ENCODE measurements at places on chromosomes 7 and 10.
A peak's percentile ranks its signal among the peaks of the same experiment; 100 is the strongest.

DNA sequence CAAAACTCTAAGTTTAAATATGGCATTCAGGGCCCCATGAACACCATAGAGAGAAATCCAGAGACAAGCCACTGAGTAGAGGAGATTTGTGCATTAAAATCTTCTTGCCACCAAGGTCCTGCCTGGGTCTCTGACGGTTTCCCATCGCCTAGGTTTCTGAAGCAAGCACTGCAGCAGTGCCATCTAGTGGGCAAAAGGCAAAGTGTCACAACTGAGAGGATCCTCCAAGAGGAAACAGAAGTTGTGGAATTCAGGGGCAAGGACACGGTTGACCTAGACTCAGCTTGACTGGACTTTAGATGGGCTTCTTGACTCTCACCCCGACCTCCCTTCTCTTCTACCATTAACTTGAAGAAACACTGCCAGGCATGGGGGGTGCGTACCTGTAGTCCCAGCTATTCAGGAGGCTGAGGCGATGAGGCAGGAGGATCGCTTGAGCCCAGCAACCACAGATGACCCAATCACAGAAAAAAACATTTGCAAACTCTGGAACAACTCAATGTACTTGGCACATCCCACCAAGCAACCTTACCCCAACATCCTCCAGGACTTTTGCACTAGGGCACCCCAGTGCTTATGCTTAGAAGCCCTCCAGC is 604.1 kb downstream of the GALNT17 start:
- no peak overlapping the region for H3K4me3 ChIP-seq
- no peak overlapping the region for H3K27ac ChIP-seq
- peak; percentile 81 for DNase-seq
- H3K36me3 ChIP-seq, result no peaks in the 10 kb centered on the region

GRCh38 chr7:101121991-101122932 is 4.6 kb upstream of the SERPINE1 start:
- peak; percentile 69 for DNase-seq
- H3K27ac ChIP-seq, result peak overlapping the region; percentile 70
- H3K4me3 ChIP-seq, result peak overlapping the region; percentile 17
- peaks cover 25% of the 10 kb centered on the region for H3K4me1 ChIP-seq
- H3K27me3 ChIP-seq, result no peaks in the 10 kb centered on the region

GRCh38 chr7:70838292-70838907 is 293.5 kb upstream of the GALNT17 start:
- H3K27ac ChIP-seq, result no peak overlapping the region
- H3K27me3 ChIP-seq, result no peaks in the 10 kb centered on the region
- no peak overlapping the region for H3K4me3 ChIP-seq
- DNase-seq, result no peak

DNA sequence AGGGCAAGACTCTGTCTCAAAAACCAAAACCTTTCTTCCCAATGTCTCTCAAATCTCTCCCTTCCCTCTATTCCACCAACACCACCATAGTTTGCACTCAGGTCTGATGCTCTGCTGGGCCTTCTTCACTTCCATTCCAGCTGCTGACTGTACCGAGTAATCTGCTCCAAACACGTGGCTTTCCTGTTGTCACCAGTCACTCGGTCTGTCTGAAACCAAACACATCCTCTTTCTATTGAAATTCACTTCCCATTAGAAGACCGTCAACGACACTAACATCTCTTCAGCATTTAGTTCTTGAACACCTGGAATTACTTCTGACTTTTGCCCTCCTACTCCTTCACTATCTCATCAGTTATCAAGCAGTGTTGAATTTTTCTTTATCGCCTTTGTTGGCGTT is 4.7 kb upstream of the NRF1 start:
- no peaks in the 10 kb centered on the region for H3K4me1 ChIP-seq
- no peak overlapping the region for H3K27ac ChIP-seq
- H3K4me3 ChIP-seq, result no peak overlapping the region
- H3K27me3 ChIP-seq, result no peaks in the 10 kb centered on the region

DNA sequence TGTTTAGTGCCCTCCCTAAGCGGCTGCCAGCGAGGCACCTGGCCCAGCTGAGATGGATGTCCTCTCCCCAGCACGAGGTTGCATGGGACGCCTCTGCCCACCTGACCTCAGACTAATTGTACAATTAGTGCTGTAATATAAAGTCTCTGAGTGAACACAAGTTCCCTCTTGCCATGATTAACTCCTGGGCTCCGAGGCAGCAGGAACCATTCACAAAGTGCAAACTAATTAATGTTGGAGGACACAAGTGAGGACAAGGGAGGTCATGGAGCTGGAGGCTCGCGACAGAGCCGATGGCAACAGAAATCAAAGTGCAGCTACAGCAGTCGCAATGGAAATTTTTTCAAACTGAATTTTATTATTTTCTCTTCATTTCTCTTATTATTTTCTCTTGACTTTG is 156.6 kb upstream of the ADARB2 start:
- no peaks in the 10 kb centered on the region for H3K4me1 ChIP-seq
- H3K36me3 ChIP-seq, result no peaks in the 10 kb centered on the region
- no peaks in the 10 kb centered on the region for H3K27me3 ChIP-seq

DNA sequence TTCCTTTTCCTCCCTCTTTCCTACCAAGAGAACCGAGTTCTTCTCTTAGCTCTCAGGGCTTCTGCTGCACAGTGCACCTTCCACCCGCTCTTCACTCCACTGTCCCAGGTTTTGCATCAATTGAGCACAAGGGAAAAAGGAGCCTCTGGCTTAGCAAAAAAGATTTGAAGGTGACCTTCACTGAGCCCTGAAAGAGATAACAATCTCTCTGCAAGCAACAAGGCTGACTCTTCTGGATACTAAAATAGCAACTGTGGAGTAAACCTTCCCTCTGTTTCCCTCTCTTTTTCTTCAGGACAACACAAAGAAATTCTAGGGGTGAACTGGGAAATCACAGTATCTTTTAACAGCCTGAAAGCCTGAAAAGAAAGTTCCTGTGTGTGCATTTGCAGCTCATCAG is 354.7 kb upstream of the PODXL start:
- no peaks in the 10 kb centered on the region for H3K36me3 ChIP-seq
- no peaks in the 10 kb centered on the region for H3K4me1 ChIP-seq
- no peaks in the 10 kb centered on the region for H3K27me3 ChIP-seq

- DNase-seq, result no peak
- no peak overlapping the region for H3K4me3 ChIP-seq
- no peaks in the 10 kb centered on the region for H3K27me3 ChIP-seq
- H3K4me1 ChIP-seq, result no peaks in the 10 kb centered on the region
Measured at GRCh38 chr10:104293011-104293410, 24.0 kb downstream of the GSTO2 start.

- H3K27ac ChIP-seq, result no peak overlapping the region
- DNase-seq, result no peak
- no peaks in the 10 kb centered on the region for H3K27me3 ChIP-seq
- H3K36me3 ChIP-seq, result peaks cover 98% of the 10 kb centered on the region
- H3K4me1 ChIP-seq, result no peaks in the 10 kb centered on the region
Measured at GRCh38 chr10:119153041-119153440, 12.5 kb downstream of the SFXN4 start.

GRCh38 chr7:42219447-42219846 is 17.6 kb downstream of the GLI3 start:
- no peak overlapping the region for H3K4me3 ChIP-seq
- no peaks in the 10 kb centered on the region for H3K27me3 ChIP-seq
- peak; percentile 19 for DNase-seq
- no peak overlapping the region for H3K27ac ChIP-seq
- H3K36me3 ChIP-seq, result no peaks in the 10 kb centered on the region
- no peaks in the 10 kb centered on the region for H3K4me1 ChIP-seq

GRCh38 chr10:29023678-29024077 is 265.2 kb upstream of the LYZL1 start:
- no peak overlapping the region for H3K4me3 ChIP-seq
- H3K27ac ChIP-seq, result no peak overlapping the region
- H3K4me1 ChIP-seq, result no peaks in the 10 kb centered on the region
- no peaks in the 10 kb centered on the region for H3K27me3 ChIP-seq
- no peaks in the 10 kb centered on the region for H3K36me3 ChIP-seq

GRCh38 chr7:158183431-158183830 is 404.2 kb downstream of the PTPRN2 start:
- no peaks in the 10 kb centered on the region for H3K27me3 ChIP-seq
- H3K27ac ChIP-seq, result no peak overlapping the region
- no peak overlapping the region for H3K4me3 ChIP-seq
- H3K4me1 ChIP-seq, result no peaks in the 10 kb centered on the region
- no peak for DNase-seq
- H3K36me3 ChIP-seq, result no peaks in the 10 kb centered on the region

DNA sequence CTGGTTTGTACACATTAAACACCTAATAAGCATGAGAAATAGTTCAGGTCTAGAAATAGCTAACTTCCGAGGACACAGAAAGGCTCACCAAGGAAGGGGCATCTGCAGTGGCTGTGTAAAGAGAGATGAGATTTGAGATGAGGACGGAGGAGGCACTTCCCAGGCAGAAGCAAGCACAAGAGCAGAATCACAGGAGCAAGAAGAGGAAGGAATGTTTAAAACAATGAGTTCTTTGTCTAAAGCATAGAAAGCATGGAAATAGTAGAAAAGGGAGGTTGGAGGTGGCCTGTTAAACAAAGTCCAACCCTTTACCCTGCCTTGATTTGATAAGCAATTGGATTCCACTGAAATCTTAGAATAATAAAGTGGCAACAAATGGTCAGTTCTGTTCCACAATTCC is 11.6 kb upstream of the PON3 start:
- no peak overlapping the region for H3K4me3 ChIP-seq
- no peaks in the 10 kb centered on the region for H3K36me3 ChIP-seq
- no peak for DNase-seq
- H3K4me1 ChIP-seq, result no peaks in the 10 kb centered on the region

DNA sequence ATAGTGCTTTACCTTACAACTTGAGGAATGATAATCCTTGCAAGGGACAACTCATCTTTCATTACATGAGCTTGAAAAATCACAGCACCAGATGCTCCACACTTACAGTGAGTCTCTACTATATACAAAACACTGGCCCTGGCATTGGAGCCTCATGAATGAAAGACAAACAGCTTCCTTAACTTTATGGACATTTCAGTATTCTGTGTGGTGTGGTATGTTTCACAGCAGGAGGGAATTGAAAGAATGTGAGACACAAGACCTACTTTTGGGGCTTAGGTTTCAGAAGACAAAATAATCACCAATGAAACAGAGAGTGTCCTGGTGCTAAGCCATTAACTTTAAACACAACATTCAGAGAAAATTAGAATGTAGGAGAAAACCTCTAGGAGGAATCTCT is 1249.6 kb downstream of the XPNPEP1 start:
- H3K4me1 ChIP-seq, result no peaks in the 10 kb centered on the region
- no peak overlapping the region for H3K4me3 ChIP-seq
- DNase-seq, result no peak
- H3K27me3 ChIP-seq, result no peaks in the 10 kb centered on the region
- H3K36me3 ChIP-seq, result no peaks in the 10 kb centered on the region

GRCh38 chr7:66921396-66921917 is 432 bp downstream of the TMEM248 start:
- H3K4me3 ChIP-seq, result peak overlapping the region; percentile 99
- no peaks in the 10 kb centered on the region for H3K27me3 ChIP-seq
- peaks cover 32% of the 10 kb centered on the region for H3K4me1 ChIP-seq

DNA sequence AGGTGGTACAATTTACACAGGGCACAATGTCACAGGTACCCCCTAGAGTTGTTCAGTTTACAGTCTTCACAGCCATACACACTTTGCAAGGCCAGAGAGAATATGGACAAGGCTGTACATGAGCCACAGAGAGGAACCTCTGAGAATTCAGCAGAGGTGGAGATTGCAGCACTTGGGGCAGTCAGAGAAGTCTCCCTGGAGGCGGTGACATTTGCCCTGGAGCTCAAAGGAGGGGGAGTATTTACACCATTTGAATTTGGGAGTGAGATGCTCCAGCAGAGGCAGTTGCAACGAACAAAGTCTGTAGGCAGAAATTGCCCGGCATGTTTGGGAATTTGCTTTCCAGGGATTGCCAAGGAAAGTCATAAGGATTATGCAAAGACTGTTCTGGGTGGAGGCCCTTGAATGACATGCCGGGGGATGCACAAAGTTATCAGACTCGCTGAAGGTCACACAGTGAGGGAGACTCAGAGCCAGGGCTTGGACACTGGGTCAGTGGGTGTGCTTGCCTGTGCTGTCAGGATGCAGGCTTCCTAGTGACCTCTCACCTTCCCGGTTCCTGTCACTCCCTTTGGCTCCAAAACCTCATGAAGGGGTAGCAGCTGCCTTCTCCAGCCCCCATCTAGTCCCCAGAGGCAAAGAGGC is 160.7 kb upstream of the PCBD1 start:
- H3K27ac ChIP-seq, result no peak overlapping the region
- H3K36me3 ChIP-seq, result no peaks in the 10 kb centered on the region
- no peaks in the 10 kb centered on the region for H3K27me3 ChIP-seq

DNA sequence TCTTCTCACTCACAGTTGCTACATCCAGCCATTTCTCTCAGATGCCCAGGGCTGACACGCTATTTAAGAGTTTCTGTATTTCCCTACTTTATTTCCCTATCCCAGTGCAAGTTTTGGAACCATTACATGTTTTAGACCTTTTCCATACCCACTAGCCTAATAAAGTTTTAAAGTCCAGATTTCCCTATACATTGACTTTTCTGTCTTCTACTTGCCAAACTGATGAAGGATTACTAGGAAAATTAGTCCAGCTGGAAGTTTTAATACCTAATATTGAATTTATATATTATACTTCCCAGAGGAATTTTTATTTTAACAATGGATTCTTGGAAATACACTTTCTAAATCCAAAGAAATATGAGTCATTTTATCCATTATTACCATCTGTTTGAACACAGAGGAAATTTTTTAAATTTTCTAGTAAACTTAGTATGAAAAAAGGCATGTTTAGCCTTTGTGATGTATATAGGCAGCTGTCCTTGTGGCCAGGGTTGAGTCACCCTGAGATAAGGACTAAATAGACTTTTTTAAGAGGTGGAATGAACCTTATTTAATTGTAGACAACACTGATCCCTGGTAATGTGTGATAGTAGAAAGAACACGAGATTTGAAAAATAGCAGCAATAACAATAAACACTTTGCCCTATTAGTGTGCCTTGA is 205.0 kb downstream of the TFEC start:
- DNase-seq, result no peak
- no peaks in the 10 kb centered on the region for H3K4me1 ChIP-seq
- H3K27me3 ChIP-seq, result no peaks in the 10 kb centered on the region
- H3K36me3 ChIP-seq, result no peaks in the 10 kb centered on the region
- H3K27ac ChIP-seq, result no peak overlapping the region
- no peak overlapping the region for H3K4me3 ChIP-seq

- no peaks in the 10 kb centered on the region for H3K36me3 ChIP-seq
- H3K27ac ChIP-seq, result no peak overlapping the region
- H3K4me1 ChIP-seq, result no peaks in the 10 kb centered on the region
- H3K4me3 ChIP-seq, result no peak overlapping the region
Measured at GRCh38 chr7:82226191-82226590, 217.4 kb downstream of the CACNA2D1 start.
